T-helper 1 cell (primary cell): ENCODE measurements at places on chromosomes 3 and 15.

GRCh38 chr3:151550025-151550618 lies 89.3 kb upstream of the IGSF10 start:
- no peak for DNase-seq

- DNase-seq = no peak
Observed at GRCh38 chr3:168820810-168821415, 725.2 kb upstream of the GOLIM4 start.

DNA sequence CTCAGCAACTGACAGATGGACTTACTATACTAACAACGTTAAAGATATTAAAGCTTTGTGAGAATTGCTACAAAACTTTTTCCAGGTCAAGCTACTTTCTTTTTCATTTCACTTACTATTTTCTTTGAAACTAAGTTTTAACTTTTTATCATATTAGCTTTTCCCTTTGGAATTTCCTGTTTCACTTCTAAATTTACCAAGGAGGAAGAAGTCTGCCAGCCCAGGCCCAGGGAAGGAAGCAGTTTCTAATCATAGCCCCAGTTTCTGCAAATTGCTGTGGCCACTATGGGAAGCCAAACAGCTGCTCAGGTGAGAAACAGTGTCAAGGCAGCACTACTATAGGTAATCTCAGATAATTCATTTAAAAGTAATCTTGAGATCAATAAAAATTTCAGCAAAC lies 18.4 kb downstream of the CYFIP1 start:
- no peak for DNase-seq

DNA sequence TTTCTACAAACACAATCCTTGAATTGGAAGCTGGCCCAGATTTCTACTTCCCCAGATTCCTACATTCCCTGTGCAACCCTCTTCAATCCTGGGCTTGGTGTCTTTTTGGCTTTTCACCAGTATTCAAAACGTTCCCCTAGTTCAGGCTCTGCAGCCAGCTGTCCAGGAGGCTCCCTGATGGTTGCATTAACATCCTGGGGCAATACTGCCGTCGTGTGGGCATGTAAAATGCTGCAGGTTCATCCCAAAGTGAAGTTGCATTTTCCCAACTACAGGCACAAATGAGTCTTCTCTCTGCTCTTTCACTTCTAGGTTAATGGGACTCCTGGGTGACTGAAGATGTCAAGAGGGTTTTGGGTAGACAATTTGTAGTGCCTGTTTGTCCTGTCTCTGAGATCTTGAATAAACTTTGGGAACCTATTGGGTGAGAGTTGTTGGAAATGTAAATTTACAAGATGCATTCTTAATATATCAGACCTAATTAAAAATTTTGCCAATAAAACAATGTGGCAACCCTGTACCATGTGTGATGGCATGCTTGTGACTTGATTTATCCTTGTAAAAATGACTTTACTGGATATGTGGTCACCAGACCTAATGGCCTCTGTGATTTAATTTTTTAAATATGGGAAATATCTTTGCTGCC lies 28.6 kb downstream of the SOX14 start:
- DNase-seq = no peak

GRCh38 chr3:37909067-37909911 lies 47.6 kb downstream of the CTDSPL start:
- no peak for DNase-seq

DNA sequence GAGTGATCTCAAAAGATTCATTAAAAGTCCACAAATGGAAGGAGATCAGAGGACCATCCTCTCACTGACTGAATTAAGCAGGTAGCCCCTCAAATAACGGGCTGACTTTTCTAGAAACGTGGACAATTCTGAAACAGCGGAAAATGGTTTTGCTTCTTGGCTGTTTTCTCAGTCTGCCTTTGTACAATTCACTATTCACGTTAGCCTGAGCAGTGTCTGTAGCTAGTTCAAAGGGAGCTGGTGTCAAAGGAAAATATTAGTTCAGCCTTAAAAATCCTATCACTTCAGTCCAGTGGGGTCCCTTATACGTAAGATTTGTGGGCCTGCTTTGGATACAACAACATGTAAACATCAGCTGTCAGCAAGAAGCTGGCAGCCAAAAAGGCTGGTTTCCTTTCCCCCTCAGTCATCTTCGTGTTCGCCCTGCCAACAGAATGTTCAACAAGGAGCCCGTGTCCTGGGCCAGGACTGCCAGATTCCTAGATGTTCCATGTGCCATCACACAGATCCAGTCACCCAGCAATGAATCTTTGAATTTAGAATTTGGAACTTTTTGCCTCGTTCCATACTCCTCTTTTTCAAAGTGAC lies 19.3 kb downstream of the LMCD1 start:
- DNase-seq = no peak

GRCh38 chr15:92853222-92853621 lies 46.9 kb upstream of the CHD2 start:
- DNase-seq = no peak
